ENCODE measurements at places on chromosomes 12 and 14.

- no peak for DNase-seq
Measured at GRCh38 chr14:96264200-96264553, 8.2 kb downstream of the BDKRB1 start.

- no peak for DNase-seq
Measured at GRCh38 chr12:2126676-2127406, 74.1 kb downstream of the CACNA1C start.

- DNase-seq: no peak
Measured at GRCh38 chr14:20657216-20658211, 16.0 kb upstream of the OR6S1 start.

DNA sequence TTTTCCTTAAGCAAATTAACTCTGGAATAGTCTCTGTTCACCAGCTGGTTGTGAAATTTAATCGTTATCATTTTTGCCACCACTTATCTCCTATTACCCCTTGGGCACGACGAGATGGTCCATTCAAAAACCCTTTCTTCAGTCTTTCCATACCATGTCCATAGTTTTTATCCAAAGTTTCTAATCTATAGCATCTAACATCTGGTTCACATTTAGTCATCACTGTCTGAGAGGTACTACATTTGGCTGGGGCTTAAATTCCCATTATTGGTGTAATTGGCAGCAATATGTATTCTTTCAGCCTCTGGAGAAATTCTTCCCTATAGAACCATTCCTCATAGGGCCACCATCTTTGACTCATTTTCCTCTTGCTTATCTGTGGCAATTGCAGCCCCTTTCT is 163.5 kb downstream of the CCER1 start:
- no peak for DNase-seq

DNA sequence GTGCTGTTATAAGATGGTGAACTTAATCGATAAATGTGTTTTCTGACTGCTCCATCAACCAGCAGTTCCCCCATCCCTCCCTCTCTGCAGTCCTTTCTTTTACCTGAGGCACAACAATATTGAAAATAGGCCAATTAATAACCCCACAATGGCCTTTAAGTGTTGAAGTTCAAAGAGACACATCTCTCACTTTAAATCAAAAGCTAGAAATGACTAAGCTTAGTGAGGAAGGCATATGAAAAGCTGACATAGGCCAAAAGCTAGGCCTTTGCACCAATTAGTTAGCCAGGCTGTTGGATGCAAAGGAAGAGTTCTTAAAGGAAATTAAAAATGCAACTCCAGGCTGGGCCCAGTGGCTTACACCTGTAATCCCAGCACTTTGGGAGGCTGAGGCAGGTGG is 43.7 kb downstream of the SAV1 start:
- no peak for DNase-seq

GRCh38 chr12:55682087-55682796 is 25.5 kb downstream of the ITGA7 start:
- DNase-seq: no peak

GRCh38 chr14:37625597-37626595 is 30.5 kb downstream of the TTC6 start:
- no peak for DNase-seq
